A549 (cell line): ENCODE measurements at places on chromosomes 3 and 15. TPM values are rescaled to one million over a fixed set of nuclear protein-coding genes. Genes with fewer than 3 reads are reported as not detected.

RNF13 gene
- 39.0 to 46.2 TPM (median 44.5 TPM) in 3 replicates for polyA plus RNA-seq

SHC4 gene
- 0.08 to 0.30 TPM (median 0.20 TPM) in 3 replicates for polyA plus RNA-seq

PLIN1 gene
- polyA plus RNA-seq = 0.13 to 0.28 TPM (median 0.27 TPM) in 3 replicates

EPHA3 gene
- polyA plus RNA-seq = not detected in 3 replicates

GRCh38 chr15:66936109-66936860 lies 129.1 kb upstream of the SMAD3 start:
- no peak for DNase-seq

GRCh38 chr3:52313188-52313773 lies 2.8 kb upstream of the DNAH1 start:
- no peak for DNase-seq
